Stimulated activated CD8-positive, alpha-beta memory T cell treated with anti-CD3 and anti-CD28 coated beads, Interleukin-15, amount 100 ng/mL, for 48 hours (primary cell): ENCODE measurements at places on chromosomes 13 and 19.

GRCh38 chr19:45475537-45476291 is 7.9 kb downstream of the FOSB start:
- DNase-seq, result no peak

- DNase-seq, result no peak
These were observed 12.9 kb downstream of the RANBP3 start for GRCh38 chr19:5964816-5965565.

GRCh38 chr13:23915308-23915707 is 18.0 kb upstream of the C1QTNF9B start:
- DNase-seq, result no peak

DNA sequence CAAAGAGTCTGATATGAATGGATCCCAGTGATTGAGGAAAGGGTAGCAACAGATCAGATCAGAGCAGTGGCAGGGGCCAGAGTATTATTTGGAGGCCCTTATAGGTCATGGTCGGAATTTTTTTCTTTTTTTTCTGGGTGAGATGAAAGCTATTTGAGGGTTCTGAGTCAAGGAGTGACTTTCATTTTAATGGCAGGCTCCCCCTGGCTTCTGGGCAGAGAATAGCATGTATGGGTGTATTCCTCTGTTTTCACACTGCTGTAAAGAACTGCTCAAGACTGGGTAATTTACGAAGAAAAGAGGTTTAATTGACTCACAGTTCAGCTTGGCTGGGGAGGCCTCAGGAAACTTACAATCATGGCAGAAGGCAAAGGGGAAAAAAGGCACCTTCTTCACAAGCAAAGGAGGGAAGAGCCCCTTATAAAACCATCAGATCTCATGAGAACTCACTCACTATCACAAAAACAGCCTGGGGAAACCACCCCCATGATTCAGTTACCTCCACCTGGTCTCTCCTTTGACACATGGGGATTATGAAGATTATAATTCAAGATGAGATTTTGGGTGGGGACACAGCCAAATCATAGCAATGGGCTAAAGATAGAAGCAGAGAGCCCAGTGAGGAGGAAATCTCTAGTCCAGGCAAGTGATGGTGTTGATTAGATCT is 3.0 kb upstream of the SLC6A16 start:
- DNase-seq, result no peak

- DNase-seq, result no peak
These were observed 1.6 kb downstream of the WDR88 start for GRCh38 chr19:33133438-33134031.

- DNase-seq, result peak; percentile 50
These were observed 12.8 kb downstream of the RGCC start for GRCh38 chr13:41470196-41470595.

- no peak for DNase-seq
These were observed 59.5 kb upstream of the CYSLTR2 start for GRCh38 chr13:48594096-48594815.

GRCh38 chr13:42561752-42562467 is 12.0 kb upstream of the TNFSF11 start:
- peak; percentile 4 for DNase-seq

DNA sequence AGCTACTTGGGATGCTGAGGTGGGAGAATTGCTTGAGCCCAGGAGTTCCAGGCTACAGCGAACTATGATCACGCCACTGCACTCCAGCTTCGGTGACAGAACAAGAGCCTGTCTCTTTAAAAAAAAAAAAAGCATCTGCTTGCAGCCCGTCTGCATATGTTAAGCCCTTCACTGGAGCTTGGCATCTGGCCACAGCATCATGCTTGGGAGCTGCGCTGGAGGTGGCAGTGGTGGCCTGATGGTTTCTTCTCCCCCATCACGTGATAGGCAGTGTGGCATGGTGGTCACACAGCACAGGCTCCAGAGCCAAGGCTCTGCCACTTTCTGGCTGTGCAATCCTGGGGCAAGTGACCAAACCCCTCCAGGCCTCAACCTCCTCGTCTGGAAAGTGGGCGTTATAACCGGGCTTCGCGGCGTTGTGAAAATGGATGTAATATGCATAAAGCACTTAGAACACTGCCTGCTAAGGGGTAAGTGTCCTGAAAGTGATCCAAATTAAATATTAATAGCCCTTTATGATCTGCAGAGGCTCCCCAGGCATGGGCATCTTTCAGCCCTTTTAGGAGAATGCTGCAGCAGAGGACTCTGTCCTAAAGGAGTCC is 24.4 kb downstream of the MARK4 start:
- no peak for DNase-seq

DNA sequence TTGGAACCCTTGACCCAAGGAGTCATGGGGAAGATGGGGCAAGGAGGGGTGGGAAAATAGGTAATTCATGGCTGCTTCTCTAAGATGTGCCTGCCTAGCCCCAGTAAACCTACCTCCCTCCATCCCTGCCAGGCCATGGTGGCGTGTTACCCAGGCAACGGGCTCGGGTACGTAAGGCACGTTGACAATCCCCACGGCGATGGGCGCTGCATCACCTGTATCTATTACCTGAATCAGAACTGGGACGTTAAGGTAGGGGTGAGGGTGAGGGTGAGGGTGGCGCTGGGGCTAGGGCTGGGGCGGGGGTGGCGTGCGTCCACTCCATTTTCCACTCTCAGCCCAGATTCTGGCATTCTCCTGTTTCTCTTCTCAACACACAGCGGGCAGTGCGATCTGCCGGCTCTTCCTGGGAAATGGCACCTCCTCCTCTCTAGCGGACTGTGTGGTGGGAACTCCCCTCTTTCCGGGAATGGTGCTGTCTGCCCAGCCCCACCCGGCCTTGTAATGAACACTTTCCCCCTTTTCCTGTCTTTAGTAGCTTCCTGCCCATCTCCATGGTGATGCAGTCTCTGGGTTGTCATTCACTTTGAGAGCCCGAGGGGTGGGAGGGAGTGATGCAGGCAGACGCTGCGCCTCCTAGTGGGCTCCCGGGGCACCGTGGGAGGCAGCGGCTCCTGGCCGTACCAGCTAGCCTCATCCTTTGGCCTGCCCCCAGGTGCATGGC is 7.6 kb downstream of the EGLN2 start:
- DNase-seq, result peak; percentile 75

GRCh38 chr19:16847430-16847829 is 18.2 kb downstream of the SIN3B start:
- DNase-seq, result no peak

GRCh38 chr13:97946951-97947588 is 6.4 kb upstream of the IPO5 start:
- no peak for DNase-seq

DNA sequence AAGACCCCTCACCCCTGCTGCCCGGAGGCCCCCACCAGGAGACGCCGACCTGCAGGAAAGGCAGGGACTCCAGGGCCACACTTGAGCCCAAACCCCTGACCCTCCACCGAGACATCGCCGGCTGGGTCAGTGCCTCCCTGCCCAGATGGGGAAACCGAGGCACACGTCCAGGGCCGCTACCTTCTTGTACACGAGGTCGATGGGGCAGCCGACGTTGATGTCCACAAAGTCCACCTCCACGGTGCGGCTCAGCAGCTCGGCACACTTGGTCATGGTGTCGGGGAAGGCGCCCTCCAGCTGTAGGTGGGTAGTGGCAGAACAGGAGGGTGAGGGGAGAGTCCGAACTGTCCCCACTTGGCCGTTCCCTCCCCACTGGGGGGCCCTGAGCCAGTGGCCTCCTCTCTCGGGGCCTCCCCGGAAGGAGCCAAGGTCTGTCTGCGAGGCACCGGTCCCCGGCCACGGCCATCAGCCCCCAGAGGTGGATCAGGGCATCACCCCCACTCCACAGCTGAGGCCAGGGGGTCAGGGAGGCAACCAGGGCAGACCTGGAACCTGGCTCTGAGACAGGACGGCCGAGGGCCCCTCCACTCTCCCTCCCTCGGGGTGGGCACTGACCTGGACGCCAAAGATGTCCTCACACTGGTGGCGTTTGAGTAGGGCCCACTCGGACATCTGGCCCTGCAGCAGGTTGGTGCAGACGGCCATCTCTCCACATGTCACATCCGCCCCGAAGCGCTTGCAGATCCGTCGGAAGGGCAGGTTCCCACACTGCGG is 3.0 kb upstream of the PRR22 start:
- no peak for DNase-seq

- no peak for DNase-seq
These were observed 2.9 kb downstream of the SBNO2 start for GRCh38 chr19:1170938-1171754.

DNA sequence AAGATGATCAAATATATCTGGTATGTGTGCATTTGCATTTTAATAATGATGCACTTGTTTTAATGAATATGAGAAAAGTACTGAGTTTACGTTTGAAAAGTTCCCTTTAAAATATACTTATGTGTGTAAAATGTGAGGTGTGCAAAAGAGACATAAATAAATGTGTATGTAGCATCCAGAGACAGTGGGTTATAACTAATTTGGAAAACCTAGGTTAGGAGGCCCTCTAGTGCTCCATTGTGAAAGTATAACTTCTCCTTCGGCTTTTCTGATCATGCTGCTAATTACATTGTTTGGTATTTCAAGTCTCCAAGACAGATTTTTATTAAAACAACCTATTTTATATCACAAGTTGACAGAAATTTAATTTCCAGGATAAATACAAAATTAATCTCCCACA is 30.1 kb downstream of the SCEL start:
- DNase-seq, result no peak

GRCh38 chr13:60134376-60134775 is 29.4 kb downstream of the DIAPH3 start:
- DNase-seq, result no peak

GRCh38 chr19:43643326-43643725 is 3.7 kb upstream of the CADM4 start:
- no peak for DNase-seq

- peak; percentile 58 for DNase-seq
These were observed 108.8 kb downstream of the KCNRG start for GRCh38 chr13:50123862-50124535.
